ENCODE measurements at places on chromosomes 4 and X.

DNA sequence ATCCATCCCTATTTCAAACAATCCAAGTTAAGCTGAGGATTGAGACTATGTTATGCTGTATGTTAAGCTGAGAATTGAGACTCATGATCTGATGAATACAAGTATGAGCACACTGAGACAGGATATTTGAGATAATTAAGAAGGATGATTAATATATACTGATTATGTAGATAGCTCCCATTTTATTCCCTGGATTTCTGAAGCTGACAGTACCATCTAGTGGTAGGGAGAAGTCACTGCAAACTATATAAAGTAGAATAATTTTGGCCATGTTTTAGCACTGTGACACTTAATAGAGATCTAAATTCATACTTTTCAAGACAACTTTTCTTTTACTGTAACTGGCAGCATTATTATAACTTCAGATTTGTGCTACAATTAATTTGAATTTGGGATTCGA is 63.8 kb upstream of the HPRT1 start:
- peak; percentile 4 for DNase-seq

GRCh38 chrX:1212532-1212931 is at the start of gene CRLF2:
CRLF2 (minus strand) TSS chrX:1212649; CDS start chrX:1212634, 15 bp downstream.
- peak; percentile 19 for DNase-seq

DNA sequence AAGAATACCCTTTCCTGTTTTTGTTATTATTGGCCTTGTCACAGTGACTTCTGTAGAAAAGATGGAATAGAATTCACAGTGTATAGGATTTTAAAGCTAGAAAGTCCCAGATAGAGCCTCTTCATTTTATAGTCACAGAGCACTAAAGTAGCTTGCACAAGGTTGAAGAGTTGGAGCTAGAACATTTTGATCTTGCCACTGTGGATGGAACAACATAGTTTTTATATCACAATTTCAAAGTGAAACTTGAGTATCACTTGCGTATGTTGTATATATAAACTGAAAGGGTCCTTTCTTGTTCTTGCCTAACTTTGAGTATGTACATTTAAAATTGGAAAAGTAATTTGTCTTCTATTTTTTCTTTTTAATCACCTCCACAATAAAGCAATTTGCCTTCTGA is 2.7 kb downstream of the USO1 start:
- no peak for DNase-seq

DNA sequence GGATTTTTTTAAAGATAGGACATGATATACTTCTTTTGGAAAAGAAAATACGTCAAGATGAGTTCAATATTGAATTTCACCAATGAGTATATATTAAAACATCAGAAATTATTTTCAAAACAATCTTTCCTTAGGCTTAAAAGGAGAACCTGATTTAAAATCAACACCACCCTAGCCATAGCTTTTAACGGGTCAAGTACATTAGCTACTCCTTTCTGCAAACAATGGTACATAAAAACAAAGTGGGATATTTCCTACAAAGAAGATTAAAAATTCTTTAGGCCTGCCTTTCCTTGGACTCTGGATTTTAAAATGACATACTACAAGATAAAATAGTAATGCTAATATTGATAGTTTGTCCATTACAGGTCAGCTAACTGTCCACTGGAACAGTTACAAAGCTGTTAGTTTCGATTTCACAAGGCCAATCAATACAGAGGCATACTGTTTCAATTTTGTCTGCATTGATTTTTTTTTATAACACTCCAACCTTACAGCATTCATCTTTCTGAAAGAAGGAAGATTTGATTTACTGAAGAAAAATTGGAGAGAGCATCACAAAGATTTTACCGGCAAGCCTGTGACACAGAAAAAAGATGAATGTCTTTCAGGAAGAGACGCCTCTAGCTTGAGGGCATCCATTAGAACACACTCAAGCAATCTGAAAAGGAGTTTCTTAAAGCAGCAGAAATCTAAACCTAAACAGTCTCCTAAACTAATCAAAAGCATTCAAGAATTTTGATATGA is 97.2 kb downstream of the MAB21L2 start:
- no peak for DNase-seq

DNA sequence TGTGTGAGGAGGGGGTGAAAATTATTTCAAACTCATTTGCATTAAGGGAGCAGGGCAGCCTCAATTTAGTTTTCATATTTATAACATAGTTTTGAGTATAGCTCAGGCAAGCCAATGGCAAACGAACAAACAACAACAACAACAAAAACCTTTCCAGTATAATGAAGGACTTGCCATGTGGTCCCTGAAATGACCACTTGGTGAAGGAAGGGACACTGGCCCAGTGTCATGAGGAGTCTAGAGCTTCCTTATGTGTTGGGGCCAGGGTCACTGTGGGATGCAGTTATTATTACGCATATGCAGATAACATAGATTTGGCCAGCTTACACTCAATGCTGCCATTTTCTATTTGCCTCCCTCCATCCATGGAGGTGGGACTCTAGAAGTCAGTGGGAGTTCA is 23.3 kb downstream of the NKX3-2 start:
- no peak for DNase-seq

DNA sequence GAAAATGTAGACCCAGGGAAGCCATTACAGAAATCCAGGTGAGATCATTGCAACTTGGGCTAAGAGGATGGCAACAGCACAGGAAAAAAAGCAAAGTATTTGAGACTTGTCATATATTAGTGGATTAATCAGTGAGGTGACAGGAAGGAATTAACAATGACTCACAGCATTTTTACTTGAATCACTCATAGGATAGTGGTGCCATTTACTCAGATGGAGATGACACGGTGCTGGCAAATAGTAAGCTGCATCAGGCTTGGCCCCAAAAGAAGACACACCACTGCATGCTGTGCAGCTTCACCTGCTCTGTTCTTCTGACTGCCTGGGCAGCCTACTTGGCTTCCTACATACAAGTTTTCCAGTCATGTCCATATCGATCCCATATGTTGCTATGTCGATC is 144.8 kb downstream of the FRYL start:
- DNase-seq, result peak; percentile 52

GRCh38 chrX:71514367-71515037 is 18.4 kb upstream of the OGT start:
- no peak for DNase-seq

GRCh38 chr4:123349421-123350190 is 47.0 kb upstream of the SPRY1 start:
- no peak for DNase-seq

DNA sequence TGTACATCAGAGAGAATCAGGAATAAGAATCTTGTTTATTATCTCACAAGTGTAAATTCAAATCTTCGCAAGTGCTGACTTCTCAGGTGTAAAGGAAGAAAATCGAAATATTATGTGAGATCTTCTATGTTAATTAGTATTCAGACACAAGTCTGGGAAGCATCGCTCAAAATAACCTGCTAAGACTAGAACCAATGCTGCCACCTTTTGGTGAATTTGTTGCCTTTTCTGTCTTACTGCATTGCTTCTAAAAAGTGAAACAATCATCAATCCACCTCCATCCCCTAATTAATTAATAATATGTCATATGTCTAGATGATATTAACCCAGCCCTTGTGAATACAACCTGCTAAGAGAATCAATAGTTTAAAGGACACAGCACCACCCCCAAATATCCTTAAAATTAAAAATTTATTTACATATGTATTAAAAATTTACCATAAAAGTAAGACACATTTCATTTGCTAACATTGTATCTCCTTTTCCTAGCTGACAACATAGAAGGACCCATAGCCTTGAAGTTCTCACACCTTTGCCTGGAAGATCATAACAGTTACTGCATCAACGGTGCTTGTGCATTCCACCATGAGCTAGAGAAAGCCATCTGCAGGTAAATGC is 3.5 kb downstream of the EPGN start:
- peak; percentile 68 for DNase-seq

- DNase-seq, result no peak
These were observed 61.3 kb upstream of the ARX start for GRCh38 chrX:25076941-25077500.

GRCh38 chr4:158729716-158730559 is 6.7 kb upstream of the PPID start:
- DNase-seq, result peak; percentile 70

DNA sequence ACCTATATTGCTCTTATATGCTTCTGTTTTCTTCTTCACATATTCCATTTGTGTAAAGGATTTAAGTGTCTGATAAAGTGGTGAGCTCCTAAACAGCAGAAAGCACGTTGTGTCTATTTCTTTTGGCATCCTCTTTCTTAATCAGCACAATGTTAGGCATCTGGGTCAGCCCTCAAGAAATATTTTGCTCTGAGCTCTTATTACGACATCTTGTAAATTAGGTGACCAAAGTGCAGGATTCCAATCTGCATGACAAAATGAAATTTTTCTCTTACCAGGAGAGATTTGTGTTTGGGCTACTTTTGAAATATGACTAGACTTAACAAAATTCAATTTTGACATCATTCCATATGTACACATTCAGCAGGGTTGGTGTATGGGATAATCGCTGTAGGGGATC is 210.0 kb upstream of the IGFBP7 start:
- DNase-seq, result peak; percentile 54

GRCh38 chr4:92994727-92995126 is 691.0 kb downstream of the GRID2 start:
- no peak for DNase-seq

DNA sequence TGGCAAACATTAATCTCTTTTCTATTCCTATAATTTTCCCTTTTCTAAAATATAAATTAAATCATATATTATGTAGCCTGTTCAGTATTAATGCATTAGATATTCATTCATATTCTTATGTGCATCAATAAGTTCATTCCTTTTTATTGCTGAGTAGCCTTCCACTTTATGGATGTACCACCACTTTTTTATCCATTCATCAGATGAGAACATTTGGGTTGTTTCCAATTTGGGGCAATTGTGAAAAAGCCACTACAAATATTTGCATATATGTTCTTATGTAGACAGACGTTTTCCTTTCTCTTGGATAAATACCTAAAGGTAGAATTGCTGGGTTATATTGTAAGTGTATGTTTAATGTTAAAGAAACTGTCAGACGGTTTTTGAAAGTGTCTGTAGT is 79.4 kb upstream of the MAPK10 start:
- no peak for DNase-seq

- DNase-seq, result peak; percentile 58
These were observed 12.7 kb upstream of the PAQR3 start for GRCh38 chr4:78951862-78952472.

DNA sequence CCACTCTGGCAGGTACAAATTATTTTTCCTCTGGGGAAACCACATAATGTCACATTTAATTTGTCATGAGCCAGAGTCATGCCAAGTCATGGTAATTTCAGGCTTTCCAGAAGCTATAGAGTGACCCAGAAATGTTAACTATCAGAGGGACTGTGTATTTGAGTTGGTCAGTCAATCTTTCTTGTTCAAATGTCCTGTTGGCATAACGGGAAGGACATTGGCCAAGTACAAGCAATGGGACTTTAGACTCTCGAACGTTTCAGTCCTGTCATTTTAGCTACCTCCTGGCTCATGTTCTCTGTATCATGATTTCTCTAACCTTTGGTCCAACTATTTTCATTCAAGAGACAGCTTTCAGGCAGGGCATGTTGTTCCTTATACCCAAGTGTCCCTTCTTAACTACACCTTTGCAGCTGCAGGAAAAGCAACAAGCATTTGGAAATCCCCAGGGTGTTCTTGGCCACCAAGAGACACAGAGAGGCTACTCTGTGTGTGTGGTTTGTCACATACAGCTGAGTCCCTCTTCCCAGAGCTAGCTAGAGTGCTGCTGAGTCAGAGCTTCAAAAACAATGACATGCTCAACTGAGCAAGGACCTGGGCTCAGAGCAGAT is 142.6 kb downstream of the EGF start:
- peak; percentile 28 for DNase-seq

GRCh38 chrX:40179283-40179682 is 81.5 kb upstream of the BCOR start:
- no peak for DNase-seq

DNA sequence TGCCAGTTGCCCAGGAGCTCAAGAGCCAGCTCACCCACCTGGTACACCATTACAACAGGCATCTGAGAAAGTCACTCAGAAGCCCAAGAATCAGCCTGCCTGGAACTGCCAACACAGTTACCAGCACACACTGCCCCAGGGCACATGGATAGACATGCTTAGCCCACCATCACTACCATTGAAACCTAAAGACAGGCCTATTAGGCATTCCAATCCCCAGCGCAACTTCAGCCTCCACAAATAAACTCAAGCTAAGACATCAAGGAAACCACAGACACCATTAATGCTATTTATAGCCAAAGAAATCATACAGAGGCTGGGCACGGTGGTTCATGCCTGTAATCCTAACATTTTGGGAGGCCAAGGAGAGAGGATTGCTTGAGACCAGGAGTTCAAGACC is 42.3 kb downstream of the ATRX start:
- peak; percentile 3 for DNase-seq

DNA sequence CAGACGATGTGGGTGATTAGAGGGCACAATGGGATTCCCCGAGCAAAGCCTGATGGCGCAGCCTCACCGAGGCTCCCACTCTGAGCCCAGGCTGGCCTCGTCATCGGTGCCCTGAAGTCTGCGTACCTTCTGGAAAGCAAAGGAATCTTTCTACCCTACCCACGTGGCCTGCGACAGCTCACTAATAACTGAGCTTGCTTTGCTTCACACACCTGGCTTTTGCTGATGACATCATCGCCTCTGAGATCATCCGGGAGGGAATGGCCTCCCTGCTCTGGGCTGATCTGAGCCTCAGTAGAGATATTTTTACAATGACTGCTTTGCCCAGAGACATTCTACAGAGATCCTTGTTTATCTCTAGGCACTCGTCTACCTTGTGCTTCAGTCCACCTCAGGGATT is 45.4 kb upstream of the PDLIM3 start:
- DNase-seq, result no peak

- no peak for DNase-seq
These were observed 1.4 kb upstream of the TEC start for GRCh38 chr4:48270951-48271473.

- DNase-seq, result no peak
These were observed 88.3 kb upstream of the PDLIM3 start for GRCh38 chr4:185623444-185624258.

DNA sequence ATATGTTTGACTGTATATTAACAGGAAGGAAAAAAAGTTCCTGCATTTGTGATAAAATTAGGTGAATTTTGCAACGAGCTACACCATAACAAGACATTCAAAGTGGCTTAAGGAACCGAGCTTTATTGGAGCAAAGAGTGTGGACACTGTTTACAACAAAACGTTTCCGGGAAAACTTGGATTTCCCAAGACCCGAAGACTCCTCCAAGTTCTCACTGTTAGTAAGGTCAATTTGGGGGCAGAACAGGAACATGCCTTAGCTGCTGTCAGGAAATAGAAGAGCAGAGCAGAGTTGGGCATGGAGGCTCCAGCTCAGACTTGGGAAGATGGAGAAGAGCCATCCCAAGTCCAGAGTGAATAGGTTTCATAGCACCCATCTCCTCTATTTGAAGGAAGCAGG is 16.5 kb downstream of the ADH6 start:
- no peak for DNase-seq

DNA sequence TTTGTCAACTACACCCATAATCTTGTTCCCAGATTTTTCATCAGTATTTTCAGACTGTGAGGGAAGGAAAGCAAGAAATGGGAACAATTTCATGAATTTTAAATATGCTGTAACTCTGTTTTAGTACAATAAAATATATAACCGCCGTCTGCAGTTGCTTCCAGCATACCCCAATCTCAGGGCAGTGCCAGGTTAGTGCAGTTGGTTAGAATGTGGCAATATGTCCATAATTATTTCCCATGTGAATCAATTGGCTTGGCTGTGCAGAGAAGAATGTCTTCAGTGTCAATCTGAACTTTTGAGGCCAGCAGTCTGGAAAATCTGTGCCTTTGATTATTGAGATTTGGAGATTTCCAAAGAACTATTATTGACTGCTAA is 5.0 kb upstream of the MMAA start:
- no peak for DNase-seq
